ENCODE measurements at places on chromosomes 11 and 22. TPM values are rescaled to one million over a fixed set of nuclear protein-coding genes. Genes with fewer than 3 reads are reported as not detected.

DNA sequence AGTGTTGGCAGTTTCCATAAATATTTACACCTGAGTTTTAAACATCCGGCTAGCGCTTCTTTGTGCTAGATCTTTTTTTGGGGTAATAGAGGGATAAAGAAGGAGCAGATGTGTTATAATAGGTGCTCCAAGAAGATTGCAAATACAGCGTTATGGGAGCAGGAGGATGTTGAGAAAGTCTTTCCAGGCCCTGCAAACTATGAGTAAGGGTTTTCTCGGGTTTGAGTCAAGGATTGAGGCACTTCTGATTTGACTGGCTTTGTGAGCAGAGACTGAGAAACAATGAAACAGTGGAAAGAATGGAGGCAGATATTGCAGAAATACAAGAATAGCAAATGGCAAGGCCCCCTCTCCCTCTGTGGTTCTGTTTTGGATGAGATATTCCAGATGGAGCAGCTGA, 155.0 kb upstream of the TIMP3 start:
- no peak for DNase-seq

- no peak for DNase-seq
Measured at GRCh38 chr11:105273660-105274280, 134.2 kb upstream of the CARD18 start.

GRCh38 chr22:23183061-23183698, 2.9 kb downstream of the BCR start:
- DNase-seq, result no peak

DNA sequence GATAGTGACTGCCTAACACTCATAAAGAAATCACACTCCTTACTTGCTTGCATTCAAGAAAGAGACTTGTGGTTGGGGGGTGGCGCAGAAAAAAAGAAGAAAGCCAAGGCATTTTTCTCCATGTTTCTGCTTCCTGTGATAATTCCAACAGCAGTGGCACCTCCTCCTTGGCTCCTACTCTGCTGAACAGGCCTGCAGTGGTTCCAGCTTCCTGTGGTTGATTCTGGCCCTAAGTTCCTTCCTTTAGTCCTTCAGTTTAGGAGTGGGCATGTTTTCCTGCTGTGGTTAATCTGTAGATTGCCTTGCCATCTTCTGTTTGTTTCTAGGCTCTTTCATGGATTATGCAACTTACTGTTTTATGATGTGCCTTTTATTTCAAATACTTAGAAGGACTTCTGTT, 940.4 kb downstream of the DLG2 start:
- DNase-seq, result no peak

DNA sequence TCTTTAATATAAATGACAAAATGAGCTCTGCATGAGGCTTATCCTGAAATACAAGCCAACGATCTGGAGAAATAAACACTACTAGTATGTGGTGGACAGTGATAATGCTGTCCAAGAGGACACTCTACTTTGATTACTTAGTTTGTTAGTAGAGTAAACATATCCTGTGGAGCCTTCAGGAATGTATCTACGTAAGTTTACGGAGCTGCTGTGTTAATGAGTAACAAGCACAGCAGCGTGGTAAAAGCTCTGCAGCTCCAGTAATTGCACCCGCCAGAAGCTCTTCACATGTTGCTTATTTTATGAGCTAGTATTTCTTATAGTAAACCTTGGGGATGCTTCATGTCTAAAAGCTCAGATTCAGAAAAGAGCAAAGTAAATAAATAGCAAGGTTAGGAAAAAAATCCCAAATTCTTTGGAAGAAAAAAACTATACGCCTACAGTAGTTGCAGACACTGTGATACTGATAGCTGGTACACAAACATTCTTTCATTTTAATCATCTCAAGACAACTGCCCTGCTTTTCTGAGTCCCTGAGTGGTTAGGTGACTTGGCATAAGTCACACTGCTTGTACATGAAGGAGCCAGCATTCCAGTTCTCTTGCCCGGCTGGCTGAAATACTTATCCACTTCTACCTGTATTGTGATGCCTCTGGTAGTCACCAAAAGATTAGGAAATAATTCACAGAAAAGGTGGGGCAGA, 32.7 kb upstream of the CCDC34 start:
- no peak for DNase-seq

GRCh38 chr11:72294616-72295395, 50.8 kb upstream of the PHOX2A start:
- no peak for DNase-seq

GRCh38 chr11:112082729-112083128, 3.8 kb downstream of the TIMM8B start:
- DNase-seq, result no peak

DNA sequence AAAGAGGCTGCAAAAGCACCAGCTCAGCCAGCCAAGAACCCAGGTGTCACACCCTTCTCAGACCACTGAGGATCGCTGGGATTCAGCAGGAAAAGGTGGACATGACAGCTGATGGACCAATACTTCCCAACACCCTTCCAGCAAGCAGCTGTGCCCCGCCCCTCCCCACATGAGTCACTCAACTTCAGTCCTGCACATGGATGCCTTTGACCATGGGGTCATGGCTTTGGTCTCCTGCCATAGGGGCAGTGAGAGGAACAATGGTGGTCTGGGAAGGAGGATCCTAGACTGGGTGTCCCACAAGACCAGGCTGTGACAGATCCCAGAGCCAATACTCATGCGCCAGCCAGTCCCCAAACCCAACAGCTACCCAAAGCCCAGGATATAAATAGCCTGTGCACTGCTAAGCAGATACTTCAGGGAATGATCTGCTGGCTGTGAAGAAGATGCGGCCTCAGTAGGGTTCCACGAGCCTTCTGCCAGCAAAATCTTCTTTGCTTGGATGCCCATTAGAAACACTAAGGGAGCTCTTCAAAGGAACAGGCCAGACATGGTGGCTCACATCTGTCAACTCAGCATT, 5.5 kb upstream of the RGL4 start:
- DNase-seq, result no peak

The CLMP gene
- total RNA-seq, result 29.2 TPM

The CRYAB gene
- total RNA-seq, result 43.2 TPM

DNA sequence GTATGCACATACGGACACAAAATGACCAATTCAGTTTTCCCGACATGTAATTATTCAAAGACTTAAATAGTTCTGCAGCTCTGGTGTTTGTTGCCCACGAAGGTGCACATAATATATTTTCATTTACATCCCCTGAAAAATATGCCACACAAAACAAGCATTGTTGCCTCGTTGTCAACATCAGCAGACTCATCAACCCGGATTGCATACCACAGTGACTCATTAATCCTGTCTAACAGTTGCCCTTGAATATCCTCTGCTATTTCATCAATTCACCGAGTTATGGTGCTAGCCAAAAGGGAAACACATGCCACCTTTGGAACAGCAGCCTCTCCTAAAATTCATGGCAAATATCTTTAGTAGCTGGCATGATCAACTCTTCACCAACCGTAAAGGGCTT, 582.2 kb downstream of the LRRC4C start:
- DNase-seq, result no peak

GRCh38 chr11:95505927-95506426, 275.0 kb upstream of the SESN3 start:
- DNase-seq, result no peak

The ACP2 gene
- 18.8 TPM for total RNA-seq

The PIH1D2 gene
- 1.4 TPM for total RNA-seq

DNA sequence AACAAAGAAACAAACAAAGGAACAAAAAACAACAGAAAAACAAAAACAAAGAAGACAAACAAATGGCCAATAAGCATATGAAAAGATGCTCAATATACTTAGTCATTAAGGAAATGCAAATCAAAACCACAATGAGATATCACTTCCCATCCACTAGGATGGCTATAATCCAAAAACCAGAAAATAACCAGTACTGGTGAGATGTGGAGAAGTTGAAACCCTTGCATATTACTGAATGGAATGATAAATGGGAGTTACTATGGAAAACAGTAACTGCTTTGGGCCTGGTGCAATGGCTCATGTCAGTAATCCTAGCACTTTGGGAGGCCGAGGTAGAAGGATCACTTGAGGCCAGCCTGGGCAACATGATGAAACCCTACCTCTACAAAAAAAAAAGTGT, 44.9 kb upstream of the RBFOX2 start:
- DNase-seq, result no peak

DNA sequence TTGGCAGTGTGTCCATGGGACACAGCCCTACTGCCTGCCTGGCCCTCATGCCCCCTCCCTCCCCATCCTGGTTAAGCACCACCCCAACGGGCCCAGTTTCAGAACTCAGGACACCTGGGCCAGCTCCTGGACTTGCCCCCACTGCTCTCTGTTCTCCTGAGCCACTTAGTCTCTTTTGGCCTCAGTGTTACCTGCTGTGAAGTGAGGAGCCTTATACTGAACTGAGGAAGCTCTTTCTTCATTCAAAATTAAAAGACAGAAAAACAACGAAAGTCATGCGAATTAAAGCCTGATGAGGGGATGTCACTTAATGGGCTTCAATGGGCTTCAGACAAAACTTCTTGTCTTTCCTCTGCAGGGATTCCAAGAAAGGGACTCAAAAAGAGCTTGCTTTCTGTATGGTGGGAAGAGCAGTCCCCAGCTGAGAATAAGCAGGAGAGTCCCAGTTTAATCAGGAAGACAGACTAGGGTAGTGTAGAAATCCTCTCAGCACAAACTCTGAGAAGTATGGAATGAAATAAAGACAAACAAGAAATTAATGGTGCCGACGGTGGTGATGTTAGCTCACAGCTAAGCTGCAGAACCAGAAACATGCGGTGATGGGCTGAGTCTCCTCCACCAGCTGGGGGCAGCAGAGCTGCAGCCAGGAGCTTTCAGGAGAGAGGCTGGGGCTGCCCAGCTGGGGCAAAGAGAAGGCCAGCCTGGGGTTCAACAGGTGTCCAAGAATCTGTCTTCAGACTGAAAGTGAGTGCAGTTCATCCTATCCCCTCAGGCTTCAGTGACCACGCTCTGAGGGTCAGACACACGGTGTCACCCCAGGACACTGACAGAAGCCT, 101.0 kb downstream of the GGTLC2 start:
- DNase-seq, result no peak

The RBMXL2 gene
- not detected for total RNA-seq

The CDPF1 gene
- 6.2 TPM for total RNA-seq

- DNase-seq, result no peak
Measured at GRCh38 chr11:111909378-111909777, 2.2 kb downstream of the CRYAB start.

GRCh38 chr22:50076646-50077535, 8.3 kb downstream of the MLC1 start:
- DNase-seq, result no peak

DNA sequence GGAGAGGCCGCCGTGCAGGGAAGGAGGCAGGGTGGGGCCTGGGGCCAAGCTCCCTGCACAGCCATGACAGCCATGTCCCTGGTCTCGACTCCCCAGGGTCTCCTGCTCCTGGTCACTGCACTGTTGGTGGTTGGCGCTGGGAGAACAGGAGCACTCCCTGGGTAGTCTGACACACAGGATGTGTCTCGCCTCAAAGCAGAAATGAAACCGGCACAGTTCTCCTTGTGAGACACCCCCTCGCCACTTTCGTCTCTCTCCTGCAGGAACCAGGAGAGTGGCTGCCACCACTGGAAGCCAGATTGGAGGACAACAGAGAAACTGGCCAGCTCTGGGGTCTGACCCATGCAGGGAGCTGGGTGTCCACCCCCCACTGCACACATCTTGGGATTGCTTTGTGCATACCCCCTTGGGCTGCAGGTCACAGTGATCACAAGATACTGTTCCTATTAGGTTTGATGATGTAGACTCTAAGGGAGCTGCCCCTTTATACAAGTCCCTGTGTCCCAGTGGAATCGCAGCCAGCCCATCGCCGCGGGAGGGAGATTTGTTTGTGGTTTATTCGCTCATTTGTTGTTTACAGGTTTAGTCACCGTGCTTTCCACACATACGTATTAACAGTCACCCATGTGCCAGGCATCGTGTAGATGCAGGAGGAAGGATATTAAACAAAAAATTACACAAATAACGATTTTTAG, 27.0 kb upstream of the YWHAH start:
- DNase-seq, result no peak

DNA sequence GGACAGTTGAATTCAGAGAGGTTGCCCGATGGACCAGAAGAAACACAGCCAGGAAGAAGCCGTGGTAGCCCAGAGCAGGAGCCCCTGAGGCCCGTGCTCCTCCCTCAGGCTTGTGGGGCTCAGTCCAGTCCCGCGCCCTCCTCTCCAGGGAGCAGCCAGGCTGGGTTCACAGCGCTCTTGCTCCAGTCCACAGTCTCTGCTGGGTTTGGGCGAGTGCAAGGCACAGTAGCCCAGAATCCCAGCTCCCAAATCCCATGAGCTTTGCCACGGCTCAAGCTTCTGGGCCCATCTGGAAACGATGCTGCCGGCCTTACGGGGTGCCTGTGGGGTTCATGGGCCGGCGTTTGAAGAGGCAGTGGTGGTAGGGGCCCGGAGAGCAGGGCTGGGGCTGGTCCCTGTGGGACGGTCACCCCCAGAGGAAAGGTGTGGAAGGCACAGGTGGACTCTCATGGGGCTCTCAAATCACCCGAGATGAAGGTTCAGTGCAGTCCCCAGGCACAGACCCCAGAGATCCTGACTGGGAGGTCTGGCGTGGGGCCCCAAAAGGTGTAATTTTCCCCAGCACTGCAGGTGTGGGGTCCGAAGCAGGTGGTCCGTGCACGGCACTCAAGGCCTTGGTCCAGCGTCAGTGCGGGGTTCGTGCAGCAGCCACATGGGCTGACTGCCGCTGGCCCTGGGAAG, 30.6 kb upstream of the ATXN10 start:
- DNase-seq, result no peak

GRCh38 chr11:34633990-34634693, 13.2 kb downstream of the EHF start:
- no peak for DNase-seq

- no peak for DNase-seq
Measured at GRCh38 chr11:47254386-47254785, 3.4 kb upstream of the NR1H3 start.

GRCh38 chr22:19722982-19723231, 432 bp upstream of the GP1BB start:
- no peak for DNase-seq

DNA sequence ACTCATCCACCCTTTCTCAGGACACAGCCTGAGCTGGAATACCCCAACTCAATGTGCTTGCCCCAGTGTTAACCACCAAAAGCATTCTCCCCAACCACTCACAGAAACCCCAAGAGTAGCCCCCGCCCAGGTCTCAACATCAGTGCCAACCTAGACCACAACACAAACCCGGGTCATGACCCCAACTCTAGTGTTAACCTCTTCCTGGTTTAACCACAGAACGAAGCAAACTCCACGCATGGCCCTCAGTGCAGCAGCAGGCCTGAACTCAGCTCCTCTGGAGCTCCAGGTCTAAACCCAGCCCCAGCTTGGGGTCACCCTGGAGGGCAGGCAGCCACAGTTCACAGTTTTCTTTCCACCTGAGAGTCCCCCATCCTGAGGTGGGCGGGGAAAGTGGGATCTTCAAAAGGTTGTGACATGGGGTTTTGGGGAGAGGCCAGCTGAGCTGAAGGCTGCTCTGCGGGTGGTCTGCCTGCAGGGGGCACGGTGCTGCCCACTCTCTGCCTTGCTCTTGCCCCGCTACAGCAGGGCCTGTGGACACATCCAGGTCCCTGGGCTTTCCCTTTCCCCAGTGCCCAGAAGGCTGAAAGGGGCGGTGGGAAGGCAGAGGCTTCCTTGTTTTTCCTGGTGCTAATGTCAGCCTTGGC, 37.9 kb downstream of the NECTIN1 start:
- no peak for DNase-seq

The TEX54 gene
- not detected for total RNA-seq

- DNase-seq, result no peak
Measured at GRCh38 chr11:130449310-130449990, 1.0 kb downstream of the ADAMTS15 start.

GRCh38 chr11:62428871-62429560, 10.2 kb downstream of the SCGB1A1 start:
- DNase-seq, result no peak
